SIG-M5 (cell line): ENCODE measurements at places on chromosomes 5 and 9.

DNA sequence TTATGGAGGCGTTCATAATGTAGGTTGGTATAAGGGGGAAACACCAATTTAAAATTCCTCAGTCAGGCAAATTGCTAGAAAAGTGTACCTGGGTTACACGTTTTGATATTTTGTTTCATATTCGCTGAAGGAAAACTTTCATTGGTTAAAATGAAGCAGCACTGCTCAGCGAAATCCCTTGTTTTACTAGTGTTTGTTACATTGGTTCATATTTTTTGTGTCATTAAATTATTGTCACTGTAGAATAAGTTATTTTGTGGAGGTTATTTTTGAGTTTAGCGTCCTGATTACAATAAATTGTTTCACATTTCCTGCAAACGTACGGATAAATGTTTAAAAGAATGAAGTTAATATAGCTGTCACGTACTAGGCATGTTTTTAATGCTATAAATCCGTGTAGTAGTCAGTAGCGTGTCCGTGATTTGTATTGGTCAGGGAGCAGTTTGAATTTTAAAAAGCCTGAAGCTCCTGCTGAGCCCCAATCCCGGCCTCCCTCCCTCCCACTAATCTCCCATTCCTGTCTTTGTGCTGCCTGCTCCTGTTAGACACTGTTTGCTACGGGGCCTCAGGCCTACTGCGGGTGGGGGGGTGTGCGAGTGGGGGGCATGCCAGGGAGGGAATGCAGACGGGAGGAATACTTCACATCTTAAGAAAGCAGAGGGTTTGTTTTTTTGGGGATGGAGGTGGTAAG is 2.0 kb downstream of the NIPBL start:
- no peak for DNase-seq

GRCh38 chr9:78357165-78357873 is 60.4 kb downstream of the PSAT1 start:
- DNase-seq: no peak

DNA sequence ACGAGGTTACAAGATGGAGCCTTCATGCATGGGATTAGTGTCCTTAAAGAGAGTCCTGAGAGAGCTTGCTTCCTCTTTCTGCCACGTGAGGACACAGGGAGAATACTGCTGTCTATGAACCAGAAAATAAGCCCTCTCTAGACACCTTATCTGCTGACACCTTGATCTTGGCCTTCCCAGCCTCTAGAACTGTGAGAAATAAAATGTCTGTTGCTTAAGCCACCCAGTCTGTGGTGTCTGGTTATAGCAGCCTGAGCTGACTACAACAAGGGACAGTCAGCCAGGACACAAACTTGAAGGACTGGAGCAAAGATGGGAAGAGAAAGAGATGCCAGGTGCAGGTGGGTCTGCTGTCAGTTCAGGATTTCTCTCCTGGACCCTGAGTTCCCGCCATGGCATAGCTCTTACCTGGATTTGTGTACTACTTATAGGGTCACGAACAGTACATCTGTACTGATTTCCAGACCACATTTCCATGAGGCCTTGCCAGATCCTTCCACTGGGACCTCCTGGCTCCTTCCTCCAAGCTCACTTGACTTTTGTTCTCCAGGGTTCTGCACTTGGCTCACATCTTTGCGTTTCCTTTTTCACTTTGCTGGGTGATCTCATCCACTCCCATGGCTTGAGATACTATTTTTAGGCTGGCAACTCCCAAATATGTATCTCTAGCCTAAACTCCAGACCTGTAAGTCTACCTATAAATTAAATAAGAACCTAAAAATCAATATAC is 44.9 kb upstream of the LIFR start:
- DNase-seq: no peak

DNA sequence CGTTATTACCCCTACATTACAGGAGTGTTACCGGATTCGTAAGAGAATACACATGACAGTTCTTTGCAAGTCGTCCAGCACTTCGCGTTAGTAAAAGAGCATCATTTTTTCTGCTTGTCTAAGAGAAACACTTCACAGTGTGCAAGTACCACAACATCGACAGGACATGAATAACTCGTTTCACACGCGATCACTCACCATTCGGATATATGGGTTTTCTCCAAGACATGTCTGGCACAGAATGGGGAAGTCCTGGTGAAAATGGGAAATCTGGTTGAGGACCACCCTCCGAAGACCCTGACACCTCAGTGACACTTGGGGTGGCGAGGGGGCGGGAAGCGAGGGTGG is 642 bp downstream of the RBM22 start:
- no peak for DNase-seq

DNA sequence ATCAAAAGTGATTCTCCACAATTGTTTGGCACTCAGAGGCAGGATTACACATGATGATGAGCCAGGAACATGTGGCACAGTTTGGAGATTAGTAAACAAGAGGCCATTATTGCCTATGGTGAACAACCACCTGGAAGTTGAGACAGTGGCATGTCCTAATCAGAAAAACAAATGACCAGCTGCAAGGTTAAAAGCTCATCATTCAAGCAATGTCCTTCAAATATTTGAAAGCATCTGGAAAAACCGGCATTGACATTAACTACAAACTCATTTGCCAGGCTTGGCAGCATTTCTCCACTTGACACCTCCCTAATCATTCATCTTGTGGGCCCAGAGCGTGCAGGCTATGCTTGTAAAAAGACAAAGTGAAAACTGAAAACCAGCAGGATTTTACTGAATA is 80.6 kb upstream of the MEGF10 start:
- DNase-seq: no peak

DNA sequence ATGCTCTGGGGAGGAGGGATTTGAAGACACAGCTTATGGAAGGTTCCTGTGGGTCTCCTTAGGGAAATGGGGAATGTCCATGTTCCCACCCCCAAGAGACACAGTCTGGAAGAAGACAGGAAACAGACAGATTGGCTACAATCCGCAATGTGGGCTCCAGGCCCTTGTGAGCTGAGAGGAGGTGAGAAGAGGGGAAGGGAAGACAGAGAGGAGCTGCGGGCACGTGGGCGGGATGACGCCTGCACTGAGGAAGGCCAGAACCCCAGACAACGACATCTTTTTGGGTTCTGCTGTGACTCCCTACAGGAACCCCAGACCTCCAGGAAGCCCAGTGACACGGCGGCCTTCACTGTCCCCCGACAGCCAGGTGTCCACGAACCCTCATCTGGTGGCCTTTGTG is 29.9 kb upstream of the NKD2 start:
- no peak for DNase-seq

GRCh38 chr5:35089334-35090314 is 41.9 kb upstream of the AGXT2 start:
- DNase-seq: no peak

GRCh38 chr5:98258939-98259338 is 514.5 kb upstream of the RGMB start:
- DNase-seq: no peak

GRCh38 chr9:136862849-136863622 is 3.1 kb downstream of the EDF1 start:
- DNase-seq: no peak

- no peak for DNase-seq
These were observed 121.2 kb downstream of the HTR4 start for GRCh38 chr5:148532969-148533670.

- no peak for DNase-seq
These were observed 268.7 kb downstream of the IRX2 start for GRCh38 chr5:2482778-2483177.

- DNase-seq: no peak
These were observed 212.2 kb downstream of the SMARCA2 start for GRCh38 chr9:2227144-2227867.

- DNase-seq: peak; percentile 17
These were observed 28.3 kb upstream of the PAX5 start for GRCh38 chr9:37062336-37062735.

- DNase-seq: no peak
These were observed 31.9 kb downstream of the NEUROG1 start for GRCh38 chr5:135503871-135504270.

DNA sequence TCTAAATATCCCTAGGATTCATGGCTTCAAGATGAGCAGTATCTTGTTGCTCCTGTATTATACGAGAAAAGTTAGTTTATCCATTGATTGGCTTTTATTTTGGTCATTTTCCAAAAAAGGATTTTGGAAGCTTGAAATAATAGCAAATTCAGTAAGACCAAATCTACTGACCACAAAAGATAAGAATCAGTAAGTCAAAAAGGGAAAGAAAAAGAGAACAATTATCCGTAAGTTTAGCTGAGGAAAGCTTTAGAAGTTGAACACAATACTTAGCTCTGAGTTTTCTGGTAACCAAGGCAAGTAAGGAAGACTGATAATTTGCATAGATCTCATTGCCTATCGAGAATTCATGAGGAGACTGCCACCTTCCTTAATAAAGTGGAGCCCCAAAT is 9.1 kb downstream of the TGFBR1 start:
- no peak for DNase-seq

GRCh38 chr5:108148715-108149139 is 233.2 kb downstream of the FBXL17 start:
- no peak for DNase-seq

DNA sequence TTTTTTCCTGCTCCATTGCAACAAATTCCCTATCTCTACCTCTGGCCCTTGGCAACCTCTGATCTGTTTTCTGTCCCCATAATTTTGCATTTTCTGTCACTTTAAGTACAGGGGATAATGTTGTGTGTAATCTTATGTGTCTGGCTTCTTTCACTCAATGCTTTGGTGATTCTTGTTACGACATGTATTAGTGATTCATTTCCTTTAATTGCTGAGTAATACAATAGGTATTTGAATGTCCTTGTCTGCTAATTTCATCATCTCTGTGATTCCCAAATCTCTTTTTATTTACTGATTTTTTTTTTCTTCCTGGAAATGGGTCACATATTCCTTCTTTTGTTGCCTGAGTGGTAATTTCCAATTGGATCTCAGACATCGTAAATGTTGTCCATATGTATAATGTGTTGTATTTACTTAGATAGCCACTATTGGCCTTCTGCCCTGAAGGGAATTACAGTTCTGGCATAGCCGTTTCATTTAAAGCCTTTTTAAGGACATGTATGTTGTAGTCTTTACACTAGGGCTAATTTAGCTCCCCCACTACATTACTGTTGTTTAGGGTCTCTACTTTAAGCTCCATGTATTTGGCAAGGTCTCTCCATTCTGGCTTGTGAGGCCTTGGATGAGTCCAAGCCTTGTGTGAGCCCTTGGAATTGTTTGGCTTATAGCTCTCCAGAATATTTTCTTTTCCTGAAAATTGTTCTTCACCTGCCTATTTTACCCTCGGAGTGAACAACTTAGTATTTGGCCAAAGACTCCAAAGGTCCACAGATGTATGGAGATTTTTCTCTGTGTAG is 683.8 kb downstream of the LRRC70 start:
- DNase-seq: no peak

GRCh38 chr5:146560205-146560812 is 44.3 kb upstream of the GPR151 start:
- DNase-seq: no peak

- DNase-seq: no peak
These were observed 74.6 kb downstream of the NDUFAF2 start for GRCh38 chr5:61019642-61020041.

- no peak for DNase-seq
These were observed 6.3 kb downstream of the EDIL3 start for GRCh38 chr5:84378420-84378819.

DNA sequence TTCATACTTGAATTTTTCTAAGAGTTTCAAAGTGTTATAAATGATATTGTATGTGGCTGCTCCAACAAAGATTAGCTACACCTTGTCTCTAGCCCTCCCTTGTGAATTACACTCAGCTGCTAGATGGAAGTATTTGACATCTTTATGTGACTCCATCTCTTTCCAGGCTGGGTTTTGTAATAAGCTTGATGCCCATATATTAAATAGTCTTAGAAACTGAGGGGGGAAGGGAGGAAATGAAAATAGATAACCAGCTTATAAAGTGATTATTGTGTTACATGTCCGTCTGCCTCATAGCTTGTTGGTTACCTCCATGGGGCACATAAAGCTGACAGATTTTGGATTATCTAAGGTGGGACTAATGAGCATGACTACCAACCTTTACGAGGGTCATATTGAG is 63.4 kb downstream of the CD180 start:
- DNase-seq: no peak

GRCh38 chr5:61120534-61120933 is 41.7 kb downstream of the SMIM15 start:
- no peak for DNase-seq

DNA sequence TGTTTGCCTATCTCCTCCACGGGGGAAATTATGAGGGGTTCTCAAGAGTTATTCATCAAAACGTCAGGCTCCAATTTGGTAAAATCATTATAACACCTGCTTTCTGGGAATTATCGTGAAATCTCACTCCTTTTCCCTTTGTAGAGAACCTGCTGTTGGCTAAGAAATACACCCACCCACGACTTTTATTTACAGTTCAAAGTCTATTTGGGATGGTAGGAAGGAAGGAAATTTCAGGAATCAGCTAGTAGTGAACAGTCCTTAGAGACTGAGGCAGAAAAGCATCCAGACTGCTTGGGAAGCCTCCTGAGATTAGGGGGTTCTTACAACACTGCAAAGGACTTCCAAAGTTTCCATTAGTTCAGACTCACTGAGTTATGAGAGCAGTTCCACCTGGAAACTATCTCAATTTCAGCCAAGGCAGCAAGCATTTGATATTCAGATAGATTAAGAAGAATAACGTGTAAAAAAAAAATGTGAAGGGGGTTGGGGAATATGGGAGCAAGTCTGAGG is 9.4 kb upstream of the SPDL1 start:
- DNase-seq: no peak

GRCh38 chr9:84294241-84294950 is 46.2 kb downstream of the SLC28A3 start:
- DNase-seq: no peak

GRCh38 chr9:70492319-70492777 is 77.9 kb upstream of the KLF9 start:
- DNase-seq: no peak

DNA sequence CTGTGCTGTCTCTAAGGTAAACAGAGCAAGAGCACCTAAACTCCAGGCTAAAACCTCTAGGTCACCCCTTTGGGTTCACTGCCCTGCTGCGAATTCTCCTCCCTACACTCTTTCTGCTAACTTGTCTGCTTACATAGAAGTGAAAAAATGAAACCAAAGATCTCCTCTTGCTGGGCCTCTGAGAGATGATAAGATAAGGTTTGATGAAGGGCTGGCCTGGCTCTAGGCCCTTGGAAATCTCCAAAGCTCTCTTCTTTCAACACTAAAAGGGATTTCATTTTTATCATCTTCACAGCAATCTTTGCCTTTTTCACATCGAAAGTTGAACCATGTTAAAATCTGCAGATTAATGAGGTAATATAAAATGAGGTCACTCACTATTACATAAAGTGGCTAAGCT is 450.8 kb upstream of the TLE4 start:
- DNase-seq: no peak

DNA sequence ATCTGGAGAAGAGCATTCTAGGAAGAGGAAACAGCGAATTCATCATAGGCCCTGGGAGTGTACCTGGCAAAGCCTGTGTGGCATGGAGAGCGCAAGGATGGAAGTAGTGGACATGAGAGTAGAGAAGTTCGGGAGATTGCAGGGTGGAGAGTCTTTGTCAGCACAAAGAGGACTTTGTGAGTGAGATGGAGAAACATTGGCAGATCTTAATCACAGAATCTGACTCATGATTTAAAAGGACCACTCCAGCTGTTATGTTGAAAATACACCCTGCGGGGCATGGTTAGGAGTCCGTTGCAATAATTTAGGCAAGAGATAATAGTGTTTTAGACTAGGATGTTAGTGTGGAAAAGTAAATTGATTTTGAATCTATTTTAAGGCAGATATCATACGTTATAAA is 116.9 kb downstream of the HACD4 start:
- no peak for DNase-seq

- DNase-seq: no peak
These were observed 1.9 kb upstream of the CLTB start for GRCh38 chr5:176418251-176418650.
